ENCODE measurements at places on chromosomes 5 and 9.

- DNase-seq, result no peak
Observed at GRCh38 chr9:34131571-34131970, 5.1 kb upstream of the DCAF12 start.

GRCh38 chr9:8845376-8845775 lies 1045.8 kb upstream of the DMAC1 start:
- DNase-seq, result no peak

GRCh38 chr9:3980771-3981170 lies 319.1 kb downstream of the GLIS3 start:
- no peak for DNase-seq

- DNase-seq, result no peak
Observed at GRCh38 chr5:43485406-43485805, 1.7 kb upstream of the TMEM267 start.

DNA sequence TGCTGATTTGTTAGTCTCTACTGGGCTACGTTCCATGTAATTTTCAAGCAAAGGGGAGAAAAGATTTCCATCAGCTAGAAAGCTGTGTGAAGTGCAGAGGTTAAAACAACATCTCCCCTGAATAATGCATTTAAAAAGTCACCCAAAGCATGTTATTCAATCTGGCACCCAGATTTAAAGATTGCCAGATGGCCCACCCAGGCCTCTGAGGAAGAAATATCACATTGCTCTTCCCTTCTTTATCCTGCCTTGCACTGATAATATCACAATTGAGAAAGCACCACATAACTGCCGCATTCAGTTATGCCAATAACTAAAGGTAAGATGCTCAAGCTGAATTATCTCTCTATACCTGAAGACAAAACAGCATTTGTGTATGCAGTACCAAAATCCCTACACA lies 119.4 kb upstream of the PUM3 start:
- DNase-seq, result no peak

GRCh38 chr5:74627646-74628279 lies 12.8 kb downstream of the ENC1 start:
- no peak for DNase-seq

DNA sequence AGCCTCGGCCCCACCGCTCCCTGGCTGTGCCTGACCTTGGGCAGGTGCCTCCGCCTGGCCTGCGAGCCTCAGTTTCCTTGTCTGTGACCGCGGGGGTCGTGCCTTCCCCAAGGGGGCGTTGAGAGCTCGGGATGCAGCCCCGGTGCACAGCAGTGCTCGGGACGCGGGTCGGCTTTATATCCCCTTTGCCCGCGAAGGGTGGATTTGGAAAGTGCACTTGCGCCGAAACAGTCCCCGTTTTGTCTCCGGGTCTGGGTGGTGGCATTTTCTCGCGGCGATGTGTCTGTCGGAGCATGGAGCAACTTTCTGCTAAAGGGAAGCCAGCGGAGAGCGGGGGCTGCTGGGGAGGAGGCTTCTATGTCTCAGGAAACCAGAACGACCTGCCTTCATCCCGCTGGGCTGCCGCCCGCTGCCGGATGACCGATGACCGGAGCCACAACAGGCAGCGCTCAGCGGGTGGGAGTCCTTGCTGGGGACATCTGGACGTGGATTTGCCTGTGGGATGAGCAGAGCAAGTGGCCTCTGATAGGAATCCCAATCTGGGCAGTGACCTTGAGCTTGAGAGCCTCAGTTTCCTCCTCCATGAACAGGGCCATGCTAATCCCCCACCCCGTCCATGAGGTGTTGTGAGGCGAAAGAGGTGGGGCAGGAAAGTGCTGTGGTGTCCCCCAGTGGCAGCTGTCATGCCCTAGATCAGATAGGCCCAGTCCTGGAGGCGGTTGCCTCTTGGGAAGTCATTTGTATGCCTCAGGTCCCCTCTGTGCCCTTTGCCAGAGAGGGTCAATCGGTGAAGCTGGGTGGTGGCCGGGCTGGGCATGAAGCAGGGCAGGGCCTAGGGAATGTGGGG lies 651 bp downstream of the HRH2 start:
- DNase-seq, result no peak

DNA sequence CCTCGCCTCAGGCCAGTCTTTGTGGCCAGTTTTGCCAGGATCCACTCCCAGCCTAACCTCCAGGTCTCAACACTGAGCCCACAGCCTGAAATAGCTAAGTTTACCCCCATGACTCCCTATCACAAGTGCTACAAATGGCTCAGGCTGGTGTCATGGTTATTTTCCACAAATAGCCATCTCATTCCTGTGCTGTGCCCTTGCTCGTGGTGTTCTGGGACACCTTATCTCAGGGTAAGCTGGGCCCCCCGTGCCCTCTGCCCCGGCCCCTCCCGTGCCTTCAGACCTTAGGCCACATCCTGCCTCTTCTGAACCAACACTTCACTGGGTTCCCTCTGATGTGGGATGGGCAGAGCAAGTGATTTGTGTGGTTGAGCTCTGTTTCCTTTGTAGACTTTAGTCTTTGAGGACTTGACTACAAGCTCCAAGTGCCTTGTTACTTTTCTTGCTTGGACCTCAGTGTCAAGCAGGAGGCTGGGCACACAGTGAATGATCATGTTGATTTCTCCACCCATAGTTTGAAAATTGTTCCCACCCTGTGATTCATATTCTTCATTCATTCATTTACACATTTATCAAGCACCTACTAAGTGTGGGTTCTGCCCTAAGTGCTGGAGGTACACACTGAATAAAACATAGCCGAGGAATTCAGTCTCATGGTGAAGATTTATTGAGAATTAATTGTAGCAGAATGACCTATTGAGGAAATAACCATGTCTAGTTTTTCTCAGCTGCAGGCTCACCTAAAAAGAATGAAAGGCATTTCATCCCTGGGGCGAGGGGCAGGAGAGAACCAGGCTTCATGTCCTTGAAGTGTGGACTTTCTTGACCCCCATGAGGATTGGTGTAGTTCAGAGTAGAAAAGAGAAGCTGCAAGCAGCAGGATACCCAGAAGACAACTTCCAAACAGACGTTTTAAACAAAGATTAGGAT lies 84.5 kb upstream of the CTNNA1 start:
- no peak for DNase-seq

DNA sequence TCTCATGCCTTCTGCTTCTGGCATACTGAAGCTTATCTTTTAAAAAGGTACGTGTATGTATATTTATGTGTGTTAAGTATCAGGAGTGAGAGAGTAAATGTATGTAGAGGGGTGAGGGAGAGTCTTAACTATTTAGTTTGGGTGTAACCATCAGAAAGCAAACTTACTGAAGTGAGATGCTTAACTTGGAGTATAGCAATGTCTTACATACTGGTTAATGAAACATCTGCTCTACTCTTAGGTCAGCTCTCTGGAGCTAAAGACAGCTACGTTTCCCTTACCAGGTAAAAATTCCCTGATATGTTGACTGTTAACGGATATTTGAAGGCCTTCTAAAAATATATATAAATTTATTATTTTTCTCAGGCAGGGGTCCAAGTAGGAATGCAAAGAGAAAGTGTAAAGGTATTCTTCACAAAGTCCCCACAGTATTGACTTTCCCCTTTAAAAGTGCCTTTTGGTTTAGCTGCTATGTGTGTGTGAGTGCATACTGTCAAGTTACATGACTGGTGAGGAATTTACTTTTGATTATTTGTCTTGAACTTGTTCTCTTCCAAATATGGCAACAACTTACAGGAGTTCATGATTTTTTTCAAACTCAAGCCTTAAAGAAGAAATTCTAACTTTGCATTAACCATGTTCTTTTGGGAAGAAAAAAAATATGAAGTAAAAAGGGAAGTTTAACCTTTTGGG lies 12.3 kb upstream of the C5orf24 start:
- no peak for DNase-seq

DNA sequence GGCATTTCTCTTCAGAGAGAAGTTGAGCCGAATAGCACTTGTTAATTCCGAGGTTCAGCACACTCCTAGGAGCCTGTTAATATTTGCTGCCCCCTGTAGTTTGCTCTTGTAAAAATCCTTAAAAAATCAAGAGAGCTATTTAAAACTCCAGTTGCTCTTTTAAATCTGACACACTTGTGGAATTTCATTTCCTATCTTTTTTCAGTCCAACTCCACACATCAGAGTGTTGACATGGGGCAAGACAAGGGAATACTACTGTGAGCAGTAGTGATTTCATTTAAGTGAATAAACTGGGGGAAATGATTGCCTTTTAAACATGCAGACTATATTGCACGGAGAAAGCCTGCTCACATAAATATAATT lies 1096.3 kb upstream of the DMAC1 start:
- no peak for DNase-seq

GRCh38 chr9:103992938-103993579 lies 101.0 kb upstream of the SMC2 start:
- DNase-seq, result no peak

DNA sequence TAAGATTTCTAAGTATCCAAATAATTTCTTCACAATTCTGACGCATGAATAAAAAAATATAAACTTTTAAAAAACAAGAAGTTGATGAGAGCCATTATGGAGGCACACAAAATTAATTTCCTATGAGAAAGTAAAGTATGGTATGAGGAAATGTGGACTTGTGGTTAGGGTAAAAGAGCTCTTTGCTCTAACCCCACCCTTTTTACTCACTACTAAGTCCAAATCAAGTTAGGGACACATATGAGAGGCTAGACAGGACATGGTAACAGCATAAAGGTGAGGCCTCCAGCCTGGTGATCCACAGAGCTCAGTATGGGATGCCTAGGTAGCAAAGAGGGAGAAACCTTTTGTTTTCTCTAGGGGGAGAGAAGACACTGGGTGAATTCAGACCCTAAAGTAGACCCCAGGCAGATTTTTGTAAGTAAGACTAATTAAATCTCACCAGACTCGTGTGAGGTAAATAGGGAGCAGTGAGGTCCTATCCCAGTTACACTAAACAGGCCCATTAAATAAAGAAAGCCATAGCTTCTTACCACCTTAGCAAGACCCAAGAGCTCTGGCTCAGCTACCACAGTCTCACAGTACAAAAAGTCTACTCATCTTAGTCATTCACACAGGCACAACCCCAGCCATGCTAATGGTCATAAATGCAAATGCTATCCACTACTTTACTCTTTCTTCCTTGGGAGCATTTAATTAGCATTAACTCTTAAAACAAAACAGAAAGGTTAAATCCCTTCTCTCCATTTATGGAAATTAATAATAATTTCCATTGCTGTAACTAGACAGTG lies 42.6 kb downstream of the MLLT3 start:
- no peak for DNase-seq

DNA sequence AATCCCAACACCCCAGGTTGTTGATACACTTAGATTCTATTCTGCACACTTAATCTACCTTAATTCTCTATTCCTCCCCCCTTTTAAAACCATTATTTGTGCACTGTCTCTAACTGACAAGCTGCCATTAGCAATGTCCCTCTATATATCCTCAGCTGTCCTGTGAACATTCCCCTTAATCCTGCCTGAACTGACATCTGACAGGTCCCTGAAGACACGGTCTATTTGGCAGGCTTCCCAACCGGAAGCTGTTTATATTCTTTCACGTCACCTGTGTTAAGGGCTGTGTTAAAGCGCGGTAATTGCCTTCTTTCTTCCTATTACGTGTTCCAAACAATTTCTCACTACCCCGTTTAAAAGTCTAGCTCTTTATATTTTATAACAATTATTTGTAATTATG lies 277.3 kb downstream of the CDH9 start:
- DNase-seq, result no peak

DNA sequence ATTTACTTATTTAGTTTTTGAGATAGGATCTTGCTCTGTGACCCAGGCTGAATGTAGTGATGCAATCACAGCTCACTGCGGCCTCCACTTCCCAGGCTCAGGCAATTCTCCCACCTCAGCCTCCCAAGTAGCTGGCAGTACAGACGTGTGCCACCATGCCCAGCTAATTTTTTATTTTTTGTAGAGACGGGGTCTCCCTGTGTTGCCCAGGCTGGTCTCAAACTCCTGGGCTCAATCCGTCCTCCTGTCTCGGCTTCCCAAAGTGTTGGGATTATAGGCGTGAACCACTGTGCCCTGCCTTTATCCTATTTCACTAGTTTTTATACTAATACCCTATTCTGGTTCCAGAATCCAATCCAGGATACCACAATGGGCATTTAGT lies 6.8 kb downstream of the RPS14 start:
- DNase-seq, result no peak

GRCh38 chr5:146249801-146250200 lies 46.4 kb downstream of the RBM27 start:
- DNase-seq, result no peak

DNA sequence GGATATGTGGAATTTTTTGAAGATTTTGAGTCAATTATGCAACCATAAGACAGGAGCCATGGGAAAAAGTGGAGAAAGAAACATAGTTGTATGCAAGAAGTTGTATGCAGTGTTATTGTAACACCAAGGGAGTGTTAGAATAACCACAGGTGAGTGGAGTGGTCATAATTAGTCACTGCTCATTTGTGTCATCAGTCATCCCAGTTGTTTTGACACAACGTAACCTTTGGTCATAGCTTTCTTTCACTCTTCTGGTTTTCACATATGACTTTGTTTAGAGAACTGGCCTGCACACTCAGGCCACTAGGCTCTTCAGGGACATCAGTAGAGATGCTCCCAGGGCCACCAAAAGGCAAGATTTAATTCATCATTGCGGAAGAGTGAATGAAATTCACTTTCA lies 158.7 kb upstream of the HMHB1 start:
- no peak for DNase-seq

GRCh38 chr9:135919318-135919890 lies 12.1 kb upstream of the CAMSAP1 start:
- no peak for DNase-seq

DNA sequence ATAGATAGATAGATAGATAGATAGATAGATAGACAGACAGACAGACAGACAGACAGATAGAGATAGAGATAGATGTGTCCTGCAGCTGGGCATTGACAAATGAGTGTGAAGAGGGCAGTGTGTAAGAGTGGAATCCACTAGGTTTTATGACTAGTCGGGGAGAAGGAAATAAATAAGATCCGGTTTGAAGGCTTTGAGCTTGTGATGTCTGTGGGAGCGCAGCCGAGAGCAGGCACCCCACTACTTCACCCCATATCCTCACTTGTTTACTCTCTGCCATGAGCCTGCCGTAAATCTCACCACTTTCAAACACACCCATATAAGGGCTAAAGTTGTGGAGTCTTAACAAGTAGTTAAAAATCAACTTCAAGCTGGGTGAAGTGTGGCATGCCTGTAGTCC lies 1.4 kb upstream of the SUSD1 start:
- no peak for DNase-seq

DNA sequence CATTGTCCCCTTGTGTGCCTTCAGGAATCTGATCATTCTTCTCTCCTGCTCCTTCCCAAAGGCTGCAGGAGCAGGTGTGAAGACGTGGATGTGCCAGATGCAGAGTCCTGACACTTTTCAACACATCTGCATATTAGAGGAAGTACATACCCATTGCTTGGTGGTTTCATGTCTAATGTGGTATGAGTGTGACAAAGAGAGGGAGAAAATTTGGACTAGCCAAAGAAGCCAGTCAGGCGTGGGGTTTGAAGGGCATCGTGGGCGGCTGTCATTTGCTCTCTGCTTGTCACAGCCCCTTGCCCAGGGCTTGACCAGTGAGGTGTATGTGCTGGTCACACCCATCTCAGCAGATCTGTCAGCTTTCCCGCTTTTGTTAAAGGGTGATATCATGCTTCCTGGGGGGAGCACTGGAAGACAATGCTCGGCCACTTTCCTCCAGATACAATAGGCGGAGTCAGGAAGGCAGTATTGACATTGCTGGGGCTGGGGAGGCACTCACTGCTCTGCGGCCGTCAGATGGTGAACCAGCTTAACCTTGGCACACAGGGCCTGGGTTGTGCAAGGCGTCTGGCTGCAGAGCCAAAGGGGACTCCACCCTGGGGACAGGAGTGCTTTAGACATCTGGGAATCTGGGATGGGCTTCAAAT lies 8.6 kb downstream of the TEK start:
- DNase-seq, result no peak
